ENCODE measurements at places on chromosomes 11 and 22.

DNA sequence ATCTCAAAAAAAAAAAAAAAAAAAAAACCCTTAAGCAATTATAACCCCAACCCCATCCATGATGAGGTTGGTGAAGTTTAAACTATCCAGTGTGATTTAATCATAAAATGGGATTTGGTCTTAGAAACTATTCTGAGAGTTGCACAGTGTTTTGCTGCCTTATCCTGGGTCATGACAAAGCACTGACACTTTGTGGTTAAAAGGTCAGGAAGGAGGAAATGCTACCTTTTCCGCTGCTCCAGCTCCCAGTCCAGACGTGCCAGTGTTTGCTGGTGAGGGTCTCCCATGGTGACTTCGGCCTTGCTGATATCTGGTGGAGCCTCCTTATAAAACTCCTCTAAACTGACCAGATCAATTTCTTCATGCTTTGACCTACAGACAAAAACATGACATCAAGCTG is 14.5 kb downstream of the THOC5 start:
- DNase-seq, result no peak

GRCh38 chr22:19714312-19715187 is at the start of gene SEPTIN5:
Gene SEPTIN5, plus strand, starts transcription at chr22:19714503. Its CDS starts 86 bp downstream, at chr22:19714589.
- DNase-seq, result no peak

DNA sequence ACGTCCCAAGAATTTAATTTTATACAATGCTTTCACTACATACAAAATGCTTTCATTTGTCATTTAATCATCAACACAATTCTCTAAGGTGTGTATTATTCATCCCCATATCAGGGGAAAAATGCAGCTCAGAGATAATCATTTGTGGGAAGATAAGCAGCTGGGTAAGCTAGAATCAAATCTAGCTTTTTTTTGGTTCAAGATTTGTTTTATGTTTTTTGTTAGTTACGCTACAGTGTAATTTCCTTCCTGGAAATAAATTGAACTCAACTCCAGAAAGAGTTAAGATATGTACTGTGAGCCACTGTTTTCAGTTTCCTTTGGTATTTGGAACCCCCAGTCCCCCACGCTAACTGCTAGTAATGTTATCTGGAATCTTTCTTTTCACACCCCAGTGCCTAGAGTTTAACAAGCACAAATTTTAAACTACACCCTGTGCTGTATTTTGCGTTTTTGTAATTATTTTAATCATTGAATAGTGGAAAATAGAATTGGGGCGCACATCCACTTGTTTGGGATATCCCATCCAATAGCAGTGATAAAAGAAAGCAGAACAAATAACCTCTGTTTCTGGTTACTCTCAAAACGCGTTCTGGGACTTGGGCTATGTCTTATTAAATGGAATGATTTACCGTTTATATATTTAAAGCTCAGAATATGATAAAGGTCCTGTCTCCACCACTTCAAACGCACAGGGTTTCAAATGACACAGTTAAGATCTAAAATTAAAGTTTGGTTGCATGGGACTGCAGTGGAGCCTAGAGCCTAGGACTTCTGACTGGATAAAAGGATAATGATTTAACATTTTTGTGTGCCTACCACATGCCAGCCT is 2.1 kb upstream of the HSPA8 start:
- DNase-seq, result no peak

- DNase-seq, result no peak
These were observed 15.8 kb upstream of the PAFAH1B2 start for GRCh38 chr11:117128289-117128688.

- no peak for DNase-seq
These were observed 1.5 kb downstream of the RANGAP1 start for GRCh38 chr22:41284465-41284864.

- DNase-seq, result no peak
These were observed 26.4 kb downstream of the CDKN1C start for GRCh38 chr11:2858995-2859698.

DNA sequence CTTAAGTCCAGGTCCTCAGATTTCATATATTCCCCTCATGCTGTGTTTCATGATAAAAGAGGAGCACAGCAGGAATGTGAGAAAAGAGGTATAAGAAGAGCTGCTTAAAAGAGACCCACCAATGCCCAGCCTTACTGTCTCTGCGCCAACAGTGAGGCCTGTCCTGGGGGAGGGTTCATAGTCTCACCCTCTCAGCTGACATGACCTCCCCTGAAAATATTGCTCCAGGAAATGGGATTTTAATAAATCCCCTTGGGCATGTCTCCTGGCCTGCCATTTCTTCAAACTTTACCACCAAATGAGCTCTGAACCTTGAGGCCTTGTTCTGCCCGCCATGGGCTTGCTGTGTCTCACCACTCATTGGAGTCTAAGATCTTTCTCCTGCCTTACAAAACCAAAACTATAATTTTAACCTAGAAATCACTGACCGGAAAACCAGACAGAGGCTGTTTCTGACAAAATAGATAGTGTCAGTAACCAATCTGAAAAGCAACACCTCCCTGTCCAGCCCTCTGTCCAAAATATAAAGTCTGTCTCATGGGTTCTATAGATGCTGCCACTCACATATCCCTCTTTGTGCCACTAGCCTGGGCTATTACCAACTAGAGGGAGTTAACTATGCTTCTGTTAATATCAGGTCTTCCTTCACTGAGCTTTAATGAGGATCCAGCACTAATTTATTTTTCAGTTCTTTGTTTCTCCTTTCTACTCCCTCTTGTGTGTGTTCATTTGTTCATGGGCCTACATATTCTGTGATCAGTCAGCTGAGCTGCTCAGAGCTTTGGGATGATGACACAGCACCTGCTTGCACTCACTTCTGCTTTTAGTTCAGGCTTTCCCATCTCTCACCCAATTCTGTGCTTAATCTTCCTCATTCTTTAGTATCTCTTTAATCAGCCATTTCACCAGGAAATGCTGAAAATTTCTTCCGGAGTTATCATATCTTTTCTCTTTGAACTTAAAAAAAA is at the start of gene OR2AG2:
OR2AG2 (minus strand) TSS at position 51 of the 968 bp plus-strand sequence. CDS start 3,019 bp downstream, outside the sequence.
- DNase-seq, result no peak

- DNase-seq, result no peak
These were observed 12.9 kb upstream of the CD3E start for GRCh38 chr11:118291477-118292135.

GRCh38 chr11:69221086-69221485 is 65.4 kb downstream of the SMIM38 start:
- DNase-seq, result no peak

- DNase-seq, result no peak
These were observed 83.2 kb upstream of the HORMAD2 start for GRCh38 chr22:29997107-29997506.

DNA sequence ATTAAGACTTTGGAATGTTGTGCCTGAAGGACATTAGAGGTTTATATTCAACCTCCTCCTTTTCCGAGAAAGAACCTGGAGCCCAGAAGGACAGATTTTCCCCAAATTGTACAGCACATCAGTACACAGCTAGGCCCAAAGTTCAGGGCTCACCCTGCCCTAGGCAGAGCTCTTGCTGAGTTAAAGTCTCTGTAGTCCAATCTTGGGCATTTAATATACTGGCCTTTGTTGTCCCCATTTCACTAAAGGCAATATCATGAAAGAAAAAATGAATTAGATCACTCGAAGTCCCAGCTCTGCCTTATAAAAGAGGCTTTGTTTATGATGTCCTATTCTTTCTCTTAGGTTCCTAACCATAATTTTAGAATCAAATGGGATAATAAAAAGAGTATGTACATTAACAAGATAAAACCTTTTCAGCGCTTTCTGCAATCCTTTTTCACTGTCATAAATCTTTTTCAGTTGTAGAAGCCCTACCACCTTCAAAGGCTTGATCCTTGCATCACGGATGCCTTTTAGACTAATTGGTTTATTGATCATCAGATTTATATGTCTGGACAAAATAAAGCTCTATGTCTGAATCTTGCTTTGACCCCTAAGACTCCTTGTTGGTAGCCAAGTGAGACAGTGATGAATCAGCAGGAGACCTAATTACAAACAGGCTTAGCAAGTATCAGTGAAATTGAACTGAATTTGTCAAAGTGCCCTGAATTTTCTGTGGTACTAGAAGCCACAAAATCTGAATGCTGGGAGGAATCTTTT is 39.8 kb downstream of the RELT start:
- DNase-seq, result no peak

DNA sequence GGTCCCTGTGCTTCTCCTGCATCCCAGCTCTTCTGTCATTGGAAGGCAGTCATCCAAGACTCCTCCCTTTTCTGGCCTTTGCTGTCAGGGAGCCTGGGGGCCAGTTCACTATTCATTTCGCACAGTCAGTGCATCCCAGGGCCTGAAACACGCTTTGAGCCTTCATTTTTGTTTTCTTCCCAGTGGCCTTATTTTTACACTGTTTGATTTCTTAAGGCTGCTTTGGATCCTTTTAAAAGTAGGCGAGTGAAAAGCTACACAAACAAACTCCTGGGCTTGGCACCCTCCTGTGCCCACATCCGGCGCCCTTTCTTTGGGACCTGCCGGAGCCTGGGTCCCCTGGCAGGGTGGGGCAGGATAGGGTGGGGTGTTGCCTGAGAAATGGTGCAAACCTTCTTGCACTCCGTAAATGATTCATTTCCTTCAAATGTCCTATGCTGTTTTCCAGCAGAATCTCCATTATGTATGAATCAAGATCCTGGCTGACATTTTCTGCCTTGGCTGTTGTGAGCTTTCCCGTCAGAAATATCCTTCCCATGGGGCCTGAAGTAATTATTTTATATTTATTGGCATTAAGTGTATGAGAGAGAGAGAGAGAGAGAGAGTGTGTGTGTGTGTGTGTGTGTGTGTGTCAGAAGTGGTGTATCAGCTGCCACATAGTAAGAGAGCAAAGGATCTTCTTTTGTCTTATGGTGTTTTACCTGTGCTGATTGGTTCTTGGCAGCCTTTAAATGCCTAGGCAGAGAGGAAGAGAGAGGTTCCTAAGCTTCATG is 45.6 kb downstream of the BCR start:
- DNase-seq, result no peak

- no peak for DNase-seq
These were observed 7.0 kb downstream of the CD82 start for GRCh38 chr11:44572436-44572835.

GRCh38 chr11:68312780-68313573 is 586 bp downstream of the LRP5 start:
- DNase-seq, result no peak

DNA sequence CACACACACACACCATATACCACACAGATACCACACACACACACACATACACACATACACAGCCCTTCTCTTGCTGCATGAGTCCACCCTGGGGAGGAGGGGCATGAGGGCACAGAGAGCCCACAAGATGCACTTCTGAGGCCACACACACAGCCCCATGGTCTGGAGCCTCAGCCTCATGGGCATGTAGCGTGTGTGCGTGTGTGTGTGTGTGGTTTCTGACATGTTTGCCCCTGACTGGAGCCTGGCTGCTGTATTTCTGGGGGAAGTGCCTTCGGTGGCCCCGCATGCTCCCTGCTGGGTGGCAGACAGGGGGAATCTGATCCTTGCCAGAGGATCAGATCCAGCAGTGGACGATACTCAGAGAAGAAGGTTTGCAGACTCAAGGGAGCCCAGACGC is 97.0 kb upstream of the PRR5 start:
- DNase-seq, result no peak

GRCh38 chr22:23686416-23687024 is 4.3 kb upstream of the RGL4 start:
- DNase-seq, result no peak
